Colonic mucosa (tissue), 4 donors: ENCODE measurements at places on chromosomes 7 and 10.

DNA sequence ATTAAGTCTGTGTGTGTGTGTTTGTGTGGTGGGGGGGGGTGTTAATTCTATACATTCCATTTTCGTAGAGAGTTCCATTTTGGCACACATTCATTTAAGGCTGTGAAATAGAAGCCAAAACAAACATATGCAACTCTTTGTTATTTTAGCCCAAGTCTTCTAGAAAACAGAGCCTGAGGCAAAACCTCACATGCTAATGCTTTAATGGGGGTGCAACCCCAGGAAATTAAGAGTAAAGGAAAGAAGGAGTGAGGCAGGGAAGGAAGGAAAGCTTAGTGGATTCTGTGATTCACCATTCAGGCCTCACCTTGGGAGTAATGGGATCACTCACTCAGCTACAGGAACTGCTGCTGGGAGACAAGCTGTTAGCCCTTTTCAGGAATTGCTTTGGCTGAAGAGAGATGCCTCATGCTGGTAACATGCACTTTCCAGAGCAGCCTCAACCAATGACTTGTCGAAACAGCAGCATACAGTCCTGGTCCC, 73.0 kb upstream of the CTTNBP2 start:
- DNase-seq: no peak

DNA sequence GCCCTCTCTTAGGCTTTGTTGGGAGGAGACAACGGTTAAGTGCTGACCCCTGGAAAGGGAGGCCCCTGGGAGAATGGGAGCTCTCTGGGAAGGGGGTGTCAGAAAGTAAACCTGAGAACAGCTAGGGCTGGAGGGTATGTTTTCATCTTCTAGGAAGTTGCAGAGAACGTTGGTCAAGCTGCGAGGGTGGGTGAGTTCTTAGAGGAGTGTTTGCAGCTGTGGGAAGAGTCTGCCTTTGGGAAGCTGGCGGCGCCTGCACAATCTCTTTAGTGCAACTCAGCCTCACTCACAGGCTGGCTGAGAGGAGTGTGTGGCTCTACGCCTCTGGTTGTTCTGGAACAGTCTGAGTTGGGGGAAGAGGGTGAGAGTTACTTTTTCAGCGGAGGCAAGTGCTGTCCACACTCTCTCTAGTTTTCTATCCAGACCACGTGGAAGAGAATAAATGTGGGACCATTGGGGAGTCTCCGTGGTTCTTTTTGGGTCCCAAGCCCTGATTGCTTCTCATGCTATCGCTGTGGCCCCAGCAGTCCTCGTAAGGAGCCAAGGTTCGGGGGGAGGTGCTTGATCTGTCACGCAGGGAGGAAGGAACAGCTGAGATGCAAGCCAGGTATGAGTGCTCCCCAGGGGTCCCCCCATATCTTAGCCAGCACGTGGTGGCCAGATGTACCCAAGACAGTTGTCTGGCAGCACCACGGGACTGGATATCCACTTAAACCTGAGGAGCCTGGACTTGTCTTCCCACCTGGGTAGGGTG, 237.2 kb downstream of the BUB3 start:
- no peak for DNase-seq

- no peak for DNase-seq
These were observed 493.8 kb upstream of the MGMT start for GRCh38 chr10:128973221-128973620.

DNA sequence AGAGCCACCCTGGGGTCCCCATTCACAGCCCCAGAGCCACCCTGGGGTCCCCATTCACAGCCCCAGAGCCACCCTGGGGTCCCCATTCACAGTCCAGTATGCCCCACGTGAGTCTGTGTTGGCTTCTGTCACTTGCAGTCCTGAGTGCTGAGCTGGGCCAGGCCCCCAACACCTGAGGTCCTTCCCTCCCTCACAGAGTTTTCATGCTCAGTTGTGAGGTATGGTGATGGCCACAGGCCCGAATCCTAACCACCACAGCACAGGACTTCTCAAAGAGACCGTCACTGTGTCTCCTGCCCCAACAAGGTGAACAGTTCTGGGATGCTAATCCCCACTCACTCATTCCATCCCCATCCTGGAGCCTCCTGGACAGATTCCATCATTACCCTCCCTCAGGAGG, 239.2 kb downstream of the PTPRN2 start:
- DNase-seq: no peak

- peak; percentile 31 for DNase-seq
These were observed 7.6 kb upstream of the GRID2IP start for GRCh38 chr7:6558837-6559236.

GRCh38 chr10:61486738-61487396, 33.7 kb upstream of the TMEM26 start:
- no peak for DNase-seq

DNA sequence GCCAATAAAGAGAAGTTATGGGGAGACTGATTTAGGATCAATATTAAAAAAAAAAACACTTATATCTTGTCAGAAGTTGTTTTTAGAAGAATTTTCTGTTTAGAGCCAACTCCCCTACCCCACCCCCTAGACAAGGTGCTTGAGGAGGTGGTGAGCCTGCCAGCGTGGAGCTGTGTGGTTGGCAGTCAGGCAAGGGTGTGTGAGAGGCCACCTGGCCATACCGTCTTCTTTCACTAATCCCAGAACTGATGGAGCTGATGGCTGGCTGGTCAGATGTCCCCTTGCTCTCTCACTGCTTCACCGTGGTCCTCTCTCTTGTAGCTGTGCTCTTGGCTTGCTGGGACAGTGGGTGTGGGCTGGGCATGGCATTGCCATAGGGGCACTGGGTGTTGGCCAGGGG, 34.3 kb downstream of the NACAD start:
- no peak for DNase-seq

GRCh38 chr10:676178-676577, 13.3 kb downstream of the DIP2C start:
- DNase-seq: no peak

DNA sequence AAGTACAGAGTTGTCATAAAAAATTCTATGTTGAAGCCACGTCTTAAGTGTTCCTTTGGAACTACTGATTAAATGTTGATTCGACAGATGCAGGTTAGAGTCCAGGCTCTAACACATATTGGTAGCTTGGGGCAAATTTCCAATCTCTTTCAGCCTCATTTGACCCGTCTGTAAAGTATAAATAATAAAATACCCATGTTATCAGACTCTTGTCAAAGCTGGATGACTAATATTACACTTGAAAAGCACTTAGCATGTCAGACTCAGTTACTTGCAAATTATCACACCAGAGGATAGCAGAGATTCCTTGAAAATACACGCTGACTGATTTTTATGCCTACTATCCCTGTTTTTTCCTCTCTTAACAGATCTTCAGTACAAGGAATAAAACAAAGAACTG, 18.1 kb upstream of the MACC1 start:
- no peak for DNase-seq

DNA sequence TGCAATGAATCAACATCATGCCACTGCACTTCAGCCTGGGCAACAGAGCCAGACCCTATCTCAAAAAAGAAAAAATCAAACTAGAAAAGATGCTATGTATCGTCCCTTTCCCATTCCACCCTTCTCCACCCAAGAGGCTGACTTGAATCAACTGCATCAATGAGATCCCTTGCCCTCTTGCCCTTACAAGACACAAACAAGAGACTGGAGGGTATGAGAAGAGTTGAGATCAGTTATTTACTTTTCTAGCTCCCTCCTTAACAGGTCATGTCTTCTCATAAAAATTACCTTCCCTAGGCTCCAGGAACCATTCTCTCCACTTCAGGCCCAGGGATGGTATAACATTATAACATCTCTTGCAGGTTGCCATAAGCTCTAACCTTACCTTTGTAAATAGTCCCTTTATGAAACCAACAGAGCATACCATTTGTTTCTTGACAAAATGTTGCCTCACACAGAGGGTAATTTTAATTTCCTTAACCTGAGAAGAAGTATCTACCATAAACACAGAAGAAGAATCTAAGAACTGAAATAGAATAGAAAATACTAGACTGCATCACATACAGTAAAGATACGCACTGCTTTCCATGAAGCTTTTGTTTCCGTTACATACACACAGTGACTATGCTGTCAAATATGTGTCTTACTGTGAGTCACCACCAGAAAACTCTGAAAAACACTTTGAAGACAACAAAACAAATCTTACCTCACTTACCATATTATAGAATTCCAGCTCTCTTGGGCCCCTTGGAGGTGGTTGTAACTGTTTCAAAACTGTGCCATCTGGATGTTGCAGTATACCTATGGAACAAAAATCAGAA, 30.5 kb downstream of the IPMK start:
- no peak for DNase-seq

DNA sequence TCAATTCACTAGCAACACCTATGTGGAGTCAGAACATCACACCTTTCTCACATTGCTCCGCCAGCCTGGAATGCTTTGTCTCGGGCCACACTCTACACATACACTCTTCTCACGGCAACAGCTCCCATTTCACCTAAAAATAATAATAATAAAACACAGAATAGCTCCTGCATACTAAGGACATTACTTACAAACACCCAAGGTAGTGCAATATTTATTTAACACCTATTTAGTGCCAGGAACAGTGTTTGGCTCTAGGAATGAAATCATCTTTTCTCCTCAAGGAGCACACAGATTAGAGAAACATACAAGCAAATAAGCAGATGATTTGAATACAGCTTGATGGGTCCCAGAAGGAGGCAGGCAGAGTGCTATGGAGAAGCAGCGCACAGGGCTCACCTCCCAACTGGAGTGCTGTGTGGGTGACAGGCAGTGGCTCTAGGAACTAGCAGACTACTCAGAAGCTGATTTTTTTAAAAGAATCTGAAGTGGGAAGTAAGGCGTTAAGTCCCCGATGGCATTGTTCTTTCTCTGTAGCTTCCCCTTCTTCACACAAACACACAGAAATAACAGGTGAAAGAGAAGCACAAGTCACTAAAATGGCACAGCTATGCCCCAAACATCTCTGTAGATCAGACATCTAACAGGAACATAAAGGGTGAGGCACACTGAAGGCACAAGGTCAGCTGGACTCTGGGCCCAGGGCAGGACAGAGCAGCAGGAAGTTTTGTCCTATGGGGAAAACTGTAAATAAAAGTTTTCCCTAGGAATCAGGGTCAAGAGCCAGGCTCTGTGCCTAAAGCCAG, 16.7 kb downstream of the USP6NL start:
- no peak for DNase-seq

GRCh38 chr10:75396631-75397495, 4.7 kb downstream of the ZNF503 start:
- peak; percentile 33 for DNase-seq

- no peak for DNase-seq
These were observed 265.4 kb downstream of the CSTF2T start for GRCh38 chr10:51433949-51434475.

- no peak for DNase-seq
These were observed 143.8 kb upstream of the RHEB start for GRCh38 chr7:151663382-151664100.

- DNase-seq: no peak
These were observed 9.9 kb downstream of the LRRC4 start for GRCh38 chr7:128021366-128021765.

DNA sequence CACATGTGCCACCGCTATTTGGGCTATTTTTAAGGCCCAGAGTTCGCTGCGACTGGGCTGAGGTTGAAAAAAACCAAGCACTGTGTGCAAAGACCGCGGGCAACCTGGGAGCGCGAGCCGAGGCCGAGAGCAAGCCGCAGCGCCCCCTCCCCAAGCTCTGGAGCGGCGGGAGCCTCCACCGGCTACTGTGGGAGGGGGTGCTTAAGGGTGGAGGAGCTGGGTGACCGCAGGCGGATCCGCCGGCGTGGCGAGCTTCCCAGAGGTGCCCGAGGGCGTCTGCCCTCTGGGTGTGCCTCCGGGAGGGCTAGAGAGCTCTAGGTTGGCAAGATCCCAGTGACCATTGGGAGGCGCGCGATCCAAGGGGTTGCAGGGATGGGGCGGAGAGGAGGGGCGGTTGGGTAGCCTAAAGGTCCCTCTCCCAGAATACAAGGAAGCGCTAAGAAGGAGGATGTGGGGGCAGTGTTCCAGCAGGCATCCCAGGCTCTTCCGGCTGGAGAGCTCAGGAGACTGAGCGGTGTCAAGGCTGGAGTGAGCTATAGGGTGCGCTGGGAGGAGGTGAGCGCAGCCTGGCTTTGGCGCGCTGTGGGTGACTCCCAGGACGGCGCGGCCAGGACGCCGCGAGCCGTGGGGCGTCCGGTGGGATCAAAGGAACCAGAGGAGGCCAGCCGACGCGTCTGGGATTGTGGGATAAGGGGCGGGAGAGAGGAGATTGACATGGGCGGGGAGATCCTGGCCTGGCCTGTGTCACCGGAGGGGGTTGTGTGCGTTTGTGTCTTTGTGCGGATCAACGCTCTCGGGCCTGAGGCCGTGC, 8.0 kb downstream of the DLX5 start:
- DNase-seq: no peak

DNA sequence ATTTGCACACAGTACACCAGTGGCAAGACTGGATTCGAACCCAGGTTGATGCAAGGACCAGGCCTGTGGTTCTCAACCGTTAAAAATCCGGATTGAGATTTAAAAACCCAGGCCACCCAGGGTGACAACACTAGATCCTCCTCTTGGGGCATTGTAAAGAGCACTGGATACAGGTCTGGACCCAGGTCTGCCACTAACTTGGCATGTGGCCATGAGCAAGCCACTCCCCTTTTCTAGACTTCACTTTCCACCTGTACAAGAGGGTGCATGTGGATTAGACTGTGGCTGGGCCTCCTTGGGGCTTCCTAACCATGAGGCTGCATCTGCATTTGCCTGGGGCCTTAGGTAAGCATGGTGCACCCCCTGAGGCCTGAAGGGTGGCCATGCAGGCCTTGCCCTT, 21.7 kb upstream of the SLC29A3 start:
- DNase-seq: no peak

- DNase-seq: peak; percentile 26
These were observed 728 bp downstream of the CAV2 start for GRCh38 chr7:116500078-116500853.

DNA sequence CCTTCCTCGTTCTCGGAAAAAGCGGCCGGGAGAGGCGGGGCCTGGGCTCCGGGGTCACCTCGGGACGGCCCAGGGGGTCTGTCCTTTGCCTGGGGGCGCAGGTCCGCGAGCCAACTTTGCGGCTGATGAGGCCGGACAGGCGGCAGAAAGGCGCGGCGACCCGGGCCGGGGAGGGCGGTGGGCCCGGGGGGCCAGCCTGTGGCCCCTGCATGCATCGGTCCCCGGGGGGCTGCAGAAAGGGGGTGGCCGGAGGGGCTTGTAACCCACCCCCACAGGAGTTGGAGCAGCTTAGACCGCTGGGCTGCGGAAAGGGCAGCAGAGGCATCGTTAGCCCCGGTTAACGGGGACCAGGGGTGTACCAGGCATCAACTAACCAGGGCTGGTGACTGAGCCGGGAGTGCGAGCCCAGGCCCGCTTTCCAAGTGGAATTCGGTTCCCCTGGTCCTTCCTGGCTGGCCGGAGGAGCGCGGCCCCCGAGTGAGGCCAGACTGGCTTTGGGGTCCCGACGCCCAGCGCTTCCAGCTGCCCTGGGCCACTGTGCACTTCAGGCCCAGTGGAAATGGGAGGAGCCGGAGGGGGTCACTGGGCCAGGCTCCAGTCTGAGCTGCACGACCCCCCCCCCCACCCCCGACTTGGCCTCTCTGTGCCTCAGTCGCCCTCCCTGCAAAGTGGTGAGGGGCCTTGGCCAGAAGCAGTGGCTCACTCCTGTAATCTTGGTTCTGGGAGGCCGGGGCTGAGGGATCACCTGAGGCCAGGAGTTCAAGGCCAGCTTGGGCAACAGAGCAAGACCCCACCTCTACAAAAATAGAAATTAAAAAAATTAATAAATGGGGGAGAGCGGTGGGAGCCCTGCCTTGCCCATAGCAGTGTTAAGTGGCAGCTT, 919 bp downstream of the SLC29A4 start:
- peak; percentile 27 for DNase-seq

- no peak for DNase-seq
These were observed 123.8 kb downstream of the PTEN start for GRCh38 chr10:87987206-87987605.

- DNase-seq: no peak
These were observed 59.2 kb downstream of the MAPK8 start for GRCh38 chr10:48365668-48366067.

GRCh38 chr7:44217852-44218402, 17.1 kb downstream of the YKT6 start:
- no peak for DNase-seq
